ENCODE measurements at places on chromosomes 1 and 21.

DNA sequence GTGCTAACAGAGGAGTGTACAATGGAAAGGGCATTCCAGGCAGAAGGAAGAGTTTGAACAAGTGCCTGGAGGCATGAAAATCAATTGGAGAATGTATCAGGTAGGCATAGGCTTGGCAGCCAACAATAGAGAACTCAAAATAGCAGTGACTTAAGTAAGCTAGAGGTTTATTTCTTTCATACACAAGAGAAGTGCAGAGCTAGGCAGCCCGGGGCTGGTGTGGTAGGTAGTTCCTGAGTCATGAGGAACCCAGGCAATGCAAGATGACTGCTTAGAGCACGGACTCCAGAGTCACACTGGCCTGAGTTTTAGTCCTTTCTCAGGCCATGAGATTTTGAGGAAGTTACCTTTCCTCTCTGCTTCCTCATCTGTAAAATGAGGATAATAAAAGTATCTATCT is 74.8 kb upstream of the LRRN2 start:
- no peak for DNase-seq

GRCh38 chr1:183070234-183070922 is 47.2 kb downstream of the LAMC1 start:
- no peak for DNase-seq

- DNase-seq = peak; percentile 80
These were observed 26.4 kb downstream of the PIK3C2B start for GRCh38 chr1:204468206-204468605.

GRCh38 chr1:241551759-241552638 is 19.8 kb downstream of the KMO start:
- DNase-seq = no peak

DNA sequence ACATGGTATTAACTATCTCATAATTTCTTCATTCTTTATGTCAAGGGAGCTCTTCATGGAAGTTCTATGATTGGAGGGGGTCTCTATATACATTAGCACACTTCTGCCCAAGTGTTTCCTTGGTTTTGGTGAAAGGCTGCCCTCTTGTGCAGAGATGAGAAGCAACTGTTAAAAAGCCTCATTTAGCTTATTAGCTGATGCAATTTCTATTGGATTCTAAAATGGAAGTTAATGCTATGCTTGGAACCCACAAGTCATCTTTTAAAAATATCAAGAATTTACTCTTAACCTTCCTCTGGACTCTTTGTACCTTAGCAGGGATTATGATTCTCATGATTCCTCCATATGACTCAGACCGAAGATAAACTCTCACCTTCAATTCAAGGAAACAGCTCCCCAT is 328.9 kb downstream of the PTBP2 start:
- no peak for DNase-seq

Measured in anterior cingulate cortex (tissue), 58 donors.